Fibroblast of skin of left biceps (primary cell): ENCODE measurements at places on chromosomes 4 and X.
A peak's percentile ranks its signal among the peaks of the same experiment; 100 is the strongest.

DNA sequence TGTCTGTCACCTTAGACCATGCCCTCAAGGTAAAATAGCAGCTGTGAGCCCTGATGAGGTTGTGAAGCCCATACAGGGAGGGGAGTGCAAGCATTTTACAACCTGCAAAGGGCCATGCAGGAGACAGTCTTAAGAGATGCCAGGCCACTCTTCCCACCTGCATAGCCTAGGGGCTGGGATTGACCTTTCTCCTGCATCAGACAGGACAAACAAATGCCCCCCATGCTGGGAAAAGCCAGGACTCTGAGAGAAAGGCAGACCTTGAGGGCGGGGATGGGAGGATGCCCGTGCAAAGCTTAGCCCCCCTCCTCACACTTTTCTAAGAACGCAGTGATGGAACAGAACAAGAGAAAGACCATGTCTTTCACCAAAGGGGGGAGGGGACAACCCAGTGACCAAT is 137.9 kb upstream of the MAMLD1 start:
- no peak for DNase-seq

- no peak for DNase-seq
Measured at GRCh38 chrX:106481341-106481740, 130.4 kb upstream of the RADX start.

DNA sequence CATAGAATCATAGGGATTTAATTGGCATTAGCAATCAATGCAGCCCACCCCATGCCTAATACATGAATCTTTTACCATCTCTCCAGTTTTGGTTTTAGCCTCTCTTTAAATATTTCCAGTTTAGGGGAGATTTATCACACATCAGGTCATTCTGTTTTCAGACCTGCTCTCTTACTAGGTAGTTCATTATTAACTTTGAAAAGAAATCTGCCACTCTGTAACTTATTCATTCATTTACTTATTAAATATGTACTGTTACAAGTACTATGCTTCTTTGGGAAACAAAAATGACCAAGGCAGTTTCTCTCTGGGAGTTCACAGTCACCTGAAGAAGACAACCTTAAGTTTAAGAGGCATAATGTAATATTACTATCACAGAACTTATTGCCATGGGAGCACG is 62.1 kb downstream of the USO1 start:
- no peak for DNase-seq

GRCh38 chr4:44985938-44986337 is 259.6 kb upstream of the GNPDA2 start:
- DNase-seq: no peak

DNA sequence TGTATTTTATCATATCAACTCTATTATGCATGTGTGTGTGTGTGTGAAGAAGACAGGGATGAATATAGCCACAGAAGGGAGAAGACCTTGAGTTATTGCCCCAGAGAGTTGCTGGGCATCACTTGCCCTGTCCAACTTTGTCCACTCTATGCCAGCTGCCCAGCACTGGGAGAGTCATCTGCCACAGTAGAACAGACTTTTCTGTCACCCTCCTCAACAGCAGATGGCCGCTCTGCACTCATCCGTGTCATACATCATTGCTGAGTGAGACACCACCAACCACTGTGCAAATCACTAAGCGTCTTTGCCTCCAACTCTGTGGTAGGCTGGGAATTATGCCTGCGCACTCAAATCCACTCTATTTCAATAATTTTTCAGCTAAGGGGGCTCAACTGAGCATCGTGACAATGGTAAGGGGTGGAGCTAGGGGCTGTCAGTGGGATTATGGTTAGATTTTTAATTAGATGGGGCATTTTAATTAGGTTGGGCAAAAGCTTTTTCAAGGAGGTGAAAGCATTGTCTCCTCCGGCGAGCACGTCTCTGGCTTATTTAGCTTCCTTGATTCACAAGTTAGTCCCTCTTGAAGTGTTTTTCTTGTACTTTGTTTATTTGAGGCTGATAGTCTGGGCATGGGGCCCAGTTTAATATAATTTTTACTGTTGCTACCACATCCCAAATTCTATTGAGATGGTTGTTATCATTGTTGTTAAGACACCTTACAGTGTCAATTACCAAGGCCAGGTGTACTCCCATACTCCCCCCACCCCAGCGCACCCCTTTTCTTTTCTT is 100.1 kb upstream of the KLF3 start:
- no peak for DNase-seq

DNA sequence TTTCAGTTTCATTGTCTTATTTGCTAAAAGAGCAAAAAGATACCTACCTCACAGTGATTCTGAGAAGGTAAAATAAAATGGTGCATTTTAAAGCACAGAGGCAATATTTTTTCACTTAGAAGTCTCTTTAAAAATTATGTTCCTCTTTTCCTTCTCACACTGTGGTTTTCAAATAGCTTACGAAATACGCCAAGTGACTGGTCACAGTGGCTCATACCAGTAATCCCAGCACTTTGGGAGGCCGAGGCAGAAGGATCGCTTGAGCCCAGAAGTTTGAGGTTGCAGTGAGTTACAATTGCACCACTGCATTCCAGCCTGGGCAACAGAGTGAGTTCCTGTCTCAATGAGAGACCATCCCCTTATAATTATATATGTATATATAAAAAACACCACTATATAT is 372.6 kb downstream of the FBXO8 start:
- DNase-seq: no peak

GRCh38 chr4:152369203-152369901 is 166.5 kb downstream of the FBXW7 start:
- DNase-seq: no peak

DNA sequence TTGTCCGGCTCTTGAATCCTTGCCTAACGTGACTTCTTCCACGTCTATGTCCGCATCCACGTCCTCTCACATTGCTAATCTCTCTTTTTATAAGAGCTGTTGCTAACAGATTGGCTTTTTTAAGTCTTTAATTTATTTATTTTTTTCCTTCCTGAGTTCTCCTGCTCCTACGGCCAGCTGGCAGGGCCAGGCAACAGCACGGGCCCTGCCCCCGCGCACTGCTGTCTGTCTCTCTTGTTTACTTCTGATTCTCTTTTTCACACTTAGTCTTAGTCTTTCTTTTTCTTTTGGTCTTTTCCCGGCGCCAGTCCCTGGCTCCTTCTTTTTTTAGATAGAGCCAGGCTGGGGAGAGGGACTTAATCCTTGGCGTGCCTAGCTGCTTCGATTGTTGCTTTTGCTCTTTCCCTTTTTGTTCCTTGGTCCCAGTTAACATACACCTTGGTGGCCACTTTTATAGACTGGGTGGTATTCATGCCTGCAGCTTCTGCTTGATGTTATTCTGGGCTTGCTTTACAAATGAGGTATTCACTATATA is 53.2 kb upstream of the RBMX start:
- DNase-seq: no peak

DNA sequence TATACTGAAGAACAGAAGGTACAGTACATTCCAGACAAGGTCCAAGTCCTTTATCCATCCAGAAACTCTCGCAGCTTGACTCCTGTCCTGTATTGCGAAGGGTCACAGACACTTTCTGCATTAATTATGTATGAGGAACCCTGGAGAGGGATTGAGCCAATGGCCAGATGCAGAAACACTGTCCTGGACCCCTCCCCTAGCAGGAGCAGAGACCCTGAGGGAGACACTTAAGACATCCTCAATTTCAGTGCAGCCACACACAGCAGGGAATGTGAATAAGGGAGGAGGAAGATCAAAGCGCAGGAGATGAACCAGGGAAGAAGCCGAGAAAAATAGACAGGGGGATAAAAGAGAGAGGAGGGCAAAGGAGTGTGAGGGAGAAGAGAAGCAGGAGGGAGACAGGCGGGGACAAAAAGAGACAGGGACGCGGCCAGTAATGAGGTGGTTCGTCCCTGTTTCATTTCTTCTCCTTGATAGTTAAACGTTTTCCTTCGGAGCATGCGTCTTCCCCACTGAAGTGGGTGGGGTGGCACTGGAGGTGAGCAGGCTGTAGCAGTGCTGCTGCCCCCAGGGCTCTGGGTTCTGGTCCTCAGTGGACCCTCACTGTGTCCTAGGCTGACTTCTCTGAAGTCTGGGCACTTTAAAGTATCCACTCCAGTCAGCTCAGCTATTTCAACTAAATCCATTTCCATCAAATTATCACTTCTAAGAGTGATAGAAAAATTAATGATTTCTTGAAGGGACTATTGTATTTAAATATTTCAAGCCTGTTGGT is 356.4 kb upstream of the NOCT start:
- no peak for DNase-seq

DNA sequence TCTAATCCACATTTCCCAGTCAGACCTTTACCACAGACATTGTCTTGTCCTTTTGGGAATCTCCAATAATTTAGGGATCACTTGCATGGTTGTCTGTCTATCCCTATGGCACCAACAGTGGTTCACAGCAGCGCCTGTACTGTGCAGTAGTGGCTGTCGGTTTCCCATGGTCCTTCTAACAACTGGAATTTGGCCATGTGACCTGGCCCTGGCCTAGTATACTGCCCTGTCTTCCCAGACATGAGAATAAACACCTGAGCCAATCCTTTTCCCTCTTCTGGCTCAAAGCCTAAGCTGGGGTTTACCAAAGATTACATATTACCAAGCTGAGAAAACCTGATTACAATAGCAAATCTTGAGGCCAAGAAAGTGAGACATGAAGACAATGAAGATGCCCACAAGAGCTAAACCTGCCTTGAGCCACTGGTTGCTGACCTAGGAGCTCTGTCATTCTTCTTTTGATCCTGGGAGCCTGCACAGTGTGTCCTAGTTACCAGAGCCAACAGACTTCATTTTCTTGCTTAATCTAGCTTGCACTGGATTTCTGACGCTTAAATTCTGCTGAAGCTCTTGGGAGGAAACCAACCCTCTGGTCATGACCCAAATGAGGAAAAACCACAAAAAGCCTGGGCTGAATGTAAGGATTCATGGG is 92.1 kb downstream of the SCD5 start:
- DNase-seq: no peak

DNA sequence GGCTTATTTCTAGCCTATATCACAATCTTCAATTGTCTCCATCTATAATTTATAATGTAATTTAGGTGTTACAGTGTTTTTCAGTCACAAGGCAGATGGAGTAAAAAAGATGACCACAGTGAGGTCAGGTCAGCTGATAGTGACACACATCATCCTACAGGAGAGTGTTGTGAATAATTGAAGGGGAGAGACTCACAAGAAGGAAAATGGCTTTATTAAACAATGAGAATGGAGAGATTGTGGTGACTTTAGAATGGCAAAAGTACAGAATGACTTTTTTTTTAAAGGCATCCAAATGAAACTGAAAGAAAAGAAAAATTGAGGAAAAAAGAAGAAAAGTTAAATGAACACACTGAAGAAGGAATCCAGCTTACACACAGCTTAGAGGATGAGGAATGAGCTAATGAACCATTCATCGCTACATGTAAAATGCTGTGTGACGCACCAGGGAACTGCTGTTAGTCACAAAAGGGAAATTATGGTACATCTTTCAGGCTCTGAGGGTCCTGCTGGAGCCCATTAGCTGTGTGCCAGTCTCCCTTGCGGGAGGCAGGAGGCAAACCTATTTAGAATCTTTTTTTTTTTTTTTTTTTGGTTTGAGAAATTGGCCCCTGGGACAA is 56.6 kb downstream of the SPRY1 start:
- no peak for DNase-seq

GRCh38 chr4:141425124-141425523 is 204.4 kb downstream of the ZNF330 start:
- peak; percentile 51 for DNase-seq

DNA sequence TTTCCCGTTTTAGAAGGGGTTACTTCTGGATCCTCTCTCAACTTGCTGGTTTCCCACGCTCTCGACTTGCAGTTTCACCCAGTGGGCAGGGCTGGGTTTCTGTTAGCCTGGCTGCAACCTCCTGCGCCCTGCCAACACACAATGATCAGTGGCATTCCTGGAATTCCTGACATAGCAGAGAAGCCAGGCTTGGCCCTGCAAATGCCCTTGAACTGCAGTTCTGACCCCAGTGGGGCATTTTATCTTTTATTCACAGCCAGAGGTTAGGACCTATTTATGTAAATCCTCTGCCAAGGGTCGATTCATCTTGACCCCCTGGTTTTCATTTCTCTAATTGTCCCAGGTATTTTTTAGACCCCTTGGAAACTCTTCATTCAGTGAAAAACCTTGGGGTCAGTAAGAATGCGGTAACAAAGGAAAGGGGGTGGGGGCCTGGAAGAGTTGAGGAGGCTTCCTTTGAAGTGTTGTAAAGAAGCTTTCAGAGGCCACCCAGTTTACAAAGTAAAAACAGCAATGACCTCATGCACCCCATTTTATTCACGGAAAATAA is 217.6 kb downstream of the ZNF674 start:
- no peak for DNase-seq

DNA sequence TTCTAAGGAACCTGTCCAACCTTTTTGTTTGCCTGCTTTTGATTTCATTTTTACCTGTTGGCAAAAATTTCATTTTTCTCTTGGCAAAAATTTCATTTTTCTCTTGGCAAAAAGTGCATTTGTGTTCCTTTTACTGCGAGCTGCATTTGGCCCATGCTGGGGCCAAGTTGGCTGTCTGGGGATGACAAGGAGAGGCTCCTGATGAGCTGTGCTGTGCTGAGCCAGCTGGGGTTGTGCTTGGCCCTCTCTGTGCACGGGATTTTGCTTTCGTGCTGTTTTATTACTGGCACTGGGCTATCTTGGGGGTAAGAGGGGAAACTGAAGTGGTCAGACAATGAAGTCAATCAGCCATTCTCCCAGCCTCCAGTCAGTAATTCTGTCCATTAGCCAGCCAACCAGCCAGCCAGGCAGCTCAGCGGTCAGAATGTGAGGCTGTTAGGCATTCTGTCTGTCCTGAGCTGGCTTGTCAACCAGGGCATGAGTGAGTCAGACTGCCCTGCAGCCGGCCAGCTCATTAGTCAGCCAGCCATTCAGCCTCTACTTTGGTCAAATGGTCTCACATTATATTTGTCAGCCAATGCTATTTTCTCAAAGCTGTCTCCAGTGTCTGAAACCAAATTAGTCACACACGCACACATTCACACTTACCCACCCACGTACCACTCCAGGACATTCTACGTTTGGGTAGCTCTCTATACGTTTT is 56.9 kb upstream of the PRPS1 start:
- no peak for DNase-seq

DNA sequence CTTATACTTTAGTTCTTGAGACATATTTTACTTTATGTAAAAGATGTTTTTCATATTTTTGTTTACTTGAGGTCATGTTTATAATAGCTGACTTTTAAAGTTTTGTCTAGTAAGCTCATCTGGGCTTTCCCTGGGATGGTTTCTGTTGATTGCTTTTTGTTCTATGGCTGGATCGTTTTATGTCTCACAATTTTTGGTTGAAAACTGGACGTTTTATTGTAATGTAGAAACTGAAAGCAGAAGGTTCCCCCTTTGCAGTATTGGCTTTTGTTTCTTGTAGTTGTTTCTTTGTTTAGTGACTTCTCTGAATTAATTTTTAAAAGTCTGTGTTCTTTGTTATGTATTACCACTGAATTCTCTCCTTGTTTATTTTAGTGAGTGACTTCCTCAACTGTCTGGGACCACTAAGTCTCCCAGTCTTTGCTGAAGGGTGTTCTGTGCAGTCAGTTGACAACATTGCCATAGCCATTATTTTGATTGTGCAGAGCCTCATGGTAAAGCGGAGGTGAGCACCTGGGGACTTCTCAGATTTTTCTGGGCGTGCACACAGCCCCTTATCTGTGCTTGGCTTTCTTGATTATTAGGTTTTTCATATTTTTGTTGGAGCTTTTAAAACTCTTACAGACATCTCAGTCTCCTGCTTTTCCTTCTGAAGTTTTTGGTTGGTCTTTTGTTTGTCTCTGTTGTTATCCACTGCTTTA is 31.0 kb downstream of the KDM6A start:
- no peak for DNase-seq
